Activated naive CD4-positive, alpha-beta T cell treated with anti-CD3 and anti-CD28 coated beads, Interleukin-2, amount 50 U/mL, for 72 hours (primary cell): ENCODE measurements at places on chromosomes 5 and 9. TPM values are rescaled to one million over a fixed set of nuclear protein-coding genes. Genes with fewer than 3 reads are reported as not detected.

The P4HA2 gene
- total RNA-seq = 0.91 TPM

The ALDH1A1 gene
- 0.11 TPM for total RNA-seq

The ADGRD2 gene
- total RNA-seq = not detected

The GABRA1 gene
- total RNA-seq = not detected

The CCDC152 gene
- 1.3 TPM for total RNA-seq

The CTXN3 gene
- total RNA-seq = not detected

DNA sequence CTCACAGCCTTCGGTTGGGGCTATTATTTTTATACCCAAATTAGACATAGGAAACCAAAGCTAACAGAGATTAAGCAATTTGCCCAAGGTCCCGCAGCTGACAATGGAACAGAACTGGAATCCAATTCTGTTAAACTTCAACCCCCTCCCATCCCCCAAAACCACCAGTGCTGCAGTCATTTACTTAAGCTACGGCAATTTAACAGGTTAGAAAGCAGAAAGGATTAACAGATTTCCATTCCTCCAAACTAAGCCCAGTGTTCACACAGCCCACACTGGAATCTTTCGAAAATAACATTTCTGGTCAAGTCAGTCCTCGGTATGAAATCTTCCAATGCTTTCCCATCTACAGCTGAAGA lies 1023.1 kb upstream of the DMAC1 start:
- DNase-seq = no peak

DNA sequence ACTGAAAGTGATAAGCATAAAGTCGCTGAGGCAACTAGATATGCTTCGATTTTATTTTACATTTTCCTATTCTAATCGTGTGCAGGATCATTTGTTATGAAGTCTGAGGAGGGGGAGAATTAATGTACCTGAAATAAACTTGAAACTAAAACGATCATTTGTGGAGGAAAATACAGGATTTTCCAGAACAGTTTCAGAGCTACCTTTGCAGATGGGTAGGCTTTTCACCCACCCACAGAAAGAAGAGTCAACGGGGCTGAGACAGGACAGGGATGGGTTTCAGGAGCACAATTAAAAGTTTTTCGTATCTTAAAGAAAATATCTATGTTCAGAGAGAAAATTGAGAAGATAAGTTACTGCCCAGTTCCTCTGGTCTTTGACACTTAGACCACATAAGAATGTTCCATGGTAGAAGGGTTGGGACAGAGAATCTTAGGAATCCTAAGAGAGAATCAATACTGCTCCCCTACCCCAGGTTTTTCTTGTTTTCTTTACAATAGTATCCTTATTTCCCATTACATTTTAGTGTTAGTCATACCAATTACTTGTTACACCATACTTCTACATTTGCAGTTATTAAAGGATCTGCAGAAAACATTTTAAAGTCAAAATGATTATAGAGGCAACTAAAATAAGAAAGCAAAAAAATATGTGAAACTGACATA lies 211.4 kb downstream of the DEPDC1B start:
- DNase-seq = no peak

GRCh38 chr5:74643111-74643562 lies 2.6 kb upstream of the ENC1 start:
- DNase-seq = no peak

- no peak for DNase-seq
Measured at GRCh38 chr5:76209297-76209696, 126.1 kb downstream of the SV2C start.

DNA sequence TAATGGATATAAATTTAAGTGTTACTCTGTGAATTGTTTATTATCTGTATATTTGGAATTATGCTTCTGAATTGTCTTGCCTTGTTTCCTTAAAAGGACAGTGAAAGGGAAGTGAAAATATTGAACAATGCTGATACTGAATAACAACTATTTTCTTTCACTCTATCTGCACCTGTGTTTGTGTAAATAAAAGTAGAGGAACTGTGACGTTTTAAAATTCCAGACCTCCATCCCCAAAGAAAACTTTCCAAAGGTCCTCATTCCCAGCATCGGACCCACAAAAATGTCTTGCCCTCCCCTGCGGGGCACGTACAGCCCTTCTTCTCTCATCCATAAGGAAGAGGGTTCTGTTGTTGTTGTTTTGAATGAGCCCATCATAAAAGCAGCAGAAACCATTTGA lies 100.0 kb downstream of the NLN start:
- DNase-seq = no peak

DNA sequence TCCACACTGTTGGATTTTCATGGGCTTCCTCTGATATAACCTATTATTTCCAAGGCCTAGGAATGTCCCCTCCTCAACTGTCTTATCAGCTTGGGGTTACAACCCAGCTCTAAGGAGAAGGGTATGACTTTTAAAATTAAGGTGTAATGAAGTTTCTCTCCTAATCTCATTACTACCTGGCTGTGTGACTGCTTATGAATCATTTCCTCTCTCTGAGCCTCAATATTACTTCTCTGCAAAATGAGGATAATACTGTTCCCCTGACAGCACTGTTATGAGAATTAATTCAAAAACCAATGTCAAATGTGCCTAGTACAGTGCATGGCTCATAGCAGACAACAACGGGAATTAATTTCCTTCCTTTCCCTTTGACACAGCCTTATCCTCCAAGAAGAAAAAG lies 118.9 kb downstream of the NR6A1 start:
- no peak for DNase-seq
